Neural progenitor cell (in vitro differentiated cells): ENCODE measurements at places on chromosomes 16 and 17. TPM values are rescaled to one million over a fixed set of nuclear protein-coding genes. Genes with fewer than 3 reads are reported as not detected.

- no peaks in the 10 kb centered on the region for H3K4me1 ChIP-seq
- H3K27ac ChIP-seq: no peak overlapping the region
- no peak for DNase-seq
- H3K27me3 ChIP-seq: no peaks in the 10 kb centered on the region
Observed at GRCh38 chr16:87330646-87331045, 13.5 kb upstream of the C16orf95 start.

DNA sequence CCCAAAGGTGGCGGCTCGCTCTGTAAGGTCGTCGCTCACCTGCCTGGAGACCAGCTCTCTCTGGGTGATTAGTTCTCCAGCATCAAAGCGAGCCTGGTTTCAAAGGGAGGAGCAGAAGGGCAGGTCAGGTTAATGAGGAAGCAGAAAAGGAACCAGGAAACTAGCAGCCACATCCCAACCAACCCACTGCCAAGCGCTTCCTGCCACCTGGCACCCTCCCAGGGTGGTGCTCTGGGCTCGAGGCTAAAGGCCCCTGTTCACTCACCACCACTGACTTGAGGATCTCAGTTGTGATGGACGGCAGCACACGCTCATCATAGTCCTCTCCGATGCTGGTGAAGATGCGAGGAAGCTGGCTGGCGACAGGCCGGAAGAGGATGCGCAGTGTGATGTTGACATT lies 5.6 kb downstream of the PHB1 start:
- no peak overlapping the region for H3K4me3 ChIP-seq
- H3K27me3 ChIP-seq: no peaks in the 10 kb centered on the region
- peaks cover 12% of the 10 kb centered on the region for H3K36me3 ChIP-seq
- H3K4me1 ChIP-seq: peaks cover 4% of the 10 kb centered on the region

GRCh38 chr17:17495536-17496188 lies 533 bp downstream of the RASD1 start:
- DNase-seq: peak; percentile 63
- H3K4me3 ChIP-seq: peak overlapping the region; percentile 67
- H3K27me3 ChIP-seq: peaks cover 31% of the 10 kb centered on the region
- H3K27ac ChIP-seq: no peak overlapping the region
- no peaks in the 10 kb centered on the region for H3K36me3 ChIP-seq

DNA sequence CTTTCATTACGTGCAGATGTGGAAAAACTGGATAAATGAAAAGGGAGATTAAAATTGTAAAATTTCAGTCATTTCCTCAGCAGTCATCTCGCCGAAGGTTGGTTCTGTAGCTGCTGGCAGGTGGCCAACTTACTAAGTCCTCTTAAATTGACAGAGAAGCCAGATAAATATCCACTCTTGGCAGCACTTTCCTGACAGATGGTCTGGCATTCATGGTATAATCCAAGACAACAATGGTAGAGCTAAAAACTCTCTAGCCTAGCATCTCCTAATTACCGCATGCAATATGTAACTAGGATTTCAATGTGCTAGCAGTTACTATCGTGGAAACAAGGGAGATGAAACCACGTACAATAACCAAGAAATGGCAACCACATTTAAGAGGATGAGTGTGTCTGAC lies 306.3 kb downstream of the CNTNAP4 start:
- no peak overlapping the region for H3K27ac ChIP-seq
- H3K4me1 ChIP-seq: peaks cover 7% of the 10 kb centered on the region

GRCh38 chr16:11229906-11230305 lies 26.1 kb downstream of the SOCS1 start:
- no peaks in the 10 kb centered on the region for H3K27me3 ChIP-seq
- no peak overlapping the region for H3K4me3 ChIP-seq
- H3K36me3 ChIP-seq: no peaks in the 10 kb centered on the region
- no peak overlapping the region for H3K27ac ChIP-seq
- no peak for DNase-seq

DNA sequence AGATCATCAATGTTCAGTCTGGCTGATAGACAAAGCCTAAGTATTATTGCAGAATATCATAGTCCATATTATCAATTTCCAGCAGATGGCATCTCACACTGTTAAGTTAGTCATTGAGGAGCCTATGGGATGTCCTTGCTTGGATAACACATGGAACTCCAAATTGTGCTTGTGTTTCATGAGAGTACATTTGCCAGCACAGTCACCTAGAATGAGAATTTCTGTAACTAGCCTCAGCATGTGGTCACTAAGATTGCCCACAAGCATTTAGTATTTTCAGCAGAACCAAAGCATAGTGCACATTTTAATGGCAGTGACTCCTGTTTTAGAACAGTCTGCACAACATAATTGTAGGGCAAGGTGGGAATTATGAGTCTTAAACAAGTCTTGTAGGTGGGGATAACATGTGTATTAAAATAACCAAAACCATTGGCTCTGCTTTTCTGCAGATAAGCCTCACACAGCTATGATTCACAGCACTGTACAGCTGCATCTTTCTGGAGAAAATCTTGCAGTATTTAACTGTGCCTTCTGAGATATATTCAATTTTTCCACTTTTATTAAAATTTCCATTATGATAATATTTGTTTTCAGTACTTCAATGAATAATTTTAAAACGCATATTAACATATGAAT lies 882.8 kb upstream of the SOX9 start:
- no peak overlapping the region for H3K4me3 ChIP-seq
- no peaks in the 10 kb centered on the region for H3K4me1 ChIP-seq
- no peak for DNase-seq
- no peaks in the 10 kb centered on the region for H3K36me3 ChIP-seq

DNA sequence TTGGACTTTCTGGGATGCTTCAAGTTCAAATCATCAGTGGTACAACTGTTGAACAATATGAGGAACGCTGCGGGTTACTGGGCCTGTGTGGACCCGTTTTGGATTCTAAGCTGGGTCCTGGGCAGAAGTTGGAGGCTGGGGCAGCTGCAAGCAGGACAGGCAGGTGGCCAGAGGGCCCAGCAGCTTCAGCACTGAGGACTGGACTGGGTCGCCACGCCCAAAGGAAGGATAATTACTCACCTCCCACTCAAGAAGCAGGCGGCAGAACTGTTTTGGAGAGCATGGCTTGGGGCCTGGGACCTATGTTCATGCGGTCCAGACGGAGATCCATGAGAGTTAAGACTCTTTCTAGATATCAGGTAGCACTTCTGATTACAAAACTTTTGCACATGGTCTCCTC lies 1.5 kb upstream of the ZNHIT3 start:
- H3K27me3 ChIP-seq: peaks cover 47% of the 10 kb centered on the region
- DNase-seq: no peak
- no peaks in the 10 kb centered on the region for H3K36me3 ChIP-seq
- H3K4me3 ChIP-seq: no peak overlapping the region
- peaks cover 2% of the 10 kb centered on the region for H3K4me1 ChIP-seq

GRCh38 chr17:60089096-60089806 lies 10.5 kb upstream of the HEATR6 start:
- no peak overlapping the region for H3K4me3 ChIP-seq
- H3K4me1 ChIP-seq: peaks cover 3% of the 10 kb centered on the region
- no peak for DNase-seq
- H3K36me3 ChIP-seq: no peaks in the 10 kb centered on the region

GRCh38 chr17:75829747-75830146 lies 14.5 kb downstream of the UNC13D start:
- H3K4me3 ChIP-seq: no peak overlapping the region
- H3K27ac ChIP-seq: no peak overlapping the region
- H3K4me1 ChIP-seq: peaks cover 27% of the 10 kb centered on the region
- H3K27me3 ChIP-seq: no peaks in the 10 kb centered on the region

DNA sequence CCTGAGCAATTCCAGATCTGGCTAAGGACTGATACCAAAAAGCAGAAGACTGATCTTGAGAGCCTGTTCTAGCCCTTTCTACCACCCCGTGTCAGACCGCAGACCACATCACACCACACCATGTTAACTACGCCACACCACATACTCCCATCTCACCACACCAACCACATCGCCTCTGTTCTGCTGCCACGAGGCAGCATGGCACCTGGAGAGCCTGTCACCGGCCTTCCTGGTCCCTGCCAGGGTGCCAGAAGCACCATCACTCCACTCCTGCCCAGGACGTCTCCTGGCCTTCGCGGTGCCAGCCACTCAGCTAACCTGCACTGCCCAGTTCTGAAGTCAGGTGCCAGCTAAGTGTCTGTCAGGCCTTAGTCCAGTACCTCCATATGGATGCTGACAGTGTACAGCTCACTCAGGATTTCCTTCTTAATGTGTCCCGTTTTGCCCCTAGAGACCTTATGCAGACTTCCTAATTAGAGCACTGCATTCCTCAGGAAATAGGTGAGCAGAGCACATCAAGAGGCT lies 37.2 kb upstream of the BCAR1 start:
- H3K4me1 ChIP-seq: peaks cover 9% of the 10 kb centered on the region
- H3K36me3 ChIP-seq: no peaks in the 10 kb centered on the region
- no peak for DNase-seq
- no peak overlapping the region for H3K27ac ChIP-seq
- no peak overlapping the region for H3K4me3 ChIP-seq
- no peaks in the 10 kb centered on the region for H3K27me3 ChIP-seq

- no peak for DNase-seq
- no peaks in the 10 kb centered on the region for H3K36me3 ChIP-seq
- no peaks in the 10 kb centered on the region for H3K4me1 ChIP-seq
- no peaks in the 10 kb centered on the region for H3K27me3 ChIP-seq
- no peak overlapping the region for H3K27ac ChIP-seq
Observed at GRCh38 chr16:30152517-30152916, 29.5 kb upstream of the MAPK3 start.

DNA sequence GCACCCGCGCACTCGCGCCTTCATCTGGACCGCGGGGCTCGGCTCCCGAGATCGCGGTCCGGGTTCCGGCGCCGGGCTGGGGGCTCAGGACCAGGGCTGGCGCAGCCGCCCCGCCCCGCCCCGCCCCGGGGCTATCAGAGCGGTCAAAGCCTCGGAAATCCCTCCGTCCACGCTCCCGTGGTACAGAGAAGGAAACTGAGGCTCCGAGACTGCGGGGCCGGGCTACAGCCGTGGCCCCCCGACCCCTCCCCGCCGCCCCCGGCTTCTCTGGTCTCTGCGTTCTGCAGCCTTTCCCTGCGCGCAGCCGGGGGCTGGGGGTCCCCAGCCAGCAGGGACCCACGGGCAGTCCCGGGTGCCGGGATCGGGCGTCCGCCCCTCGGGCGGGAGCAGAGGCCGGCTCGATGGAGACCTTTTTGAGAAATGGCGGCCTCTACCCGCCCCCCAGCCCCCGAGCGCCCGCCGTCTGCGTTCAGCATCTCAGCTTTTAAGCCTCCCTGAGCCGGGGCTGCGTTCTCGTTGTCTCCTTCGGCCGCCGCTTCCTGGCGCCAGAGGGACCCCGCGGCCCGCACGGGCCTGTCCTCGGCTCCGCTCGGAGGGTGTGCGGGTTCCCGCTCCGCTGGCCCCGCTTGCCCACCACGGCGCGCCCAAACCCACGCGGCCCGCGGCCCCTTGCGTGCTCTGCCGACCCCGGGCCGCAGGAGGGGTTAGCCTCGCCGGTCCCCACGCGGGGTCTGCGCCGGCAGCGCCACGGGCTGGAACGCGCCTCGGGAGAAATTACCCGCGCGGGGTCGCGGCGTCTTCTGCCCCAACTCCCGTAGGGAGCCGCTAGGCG lies 1.5 kb upstream of the NPTX1 start:
- DNase-seq: peak; percentile 91
- H3K4me3 ChIP-seq: peak overlapping the region; percentile 54
- peaks cover 30% of the 10 kb centered on the region for H3K4me1 ChIP-seq
- peaks cover 100% of the 10 kb centered on the region for H3K27me3 ChIP-seq
- H3K27ac ChIP-seq: no peak overlapping the region

DNA sequence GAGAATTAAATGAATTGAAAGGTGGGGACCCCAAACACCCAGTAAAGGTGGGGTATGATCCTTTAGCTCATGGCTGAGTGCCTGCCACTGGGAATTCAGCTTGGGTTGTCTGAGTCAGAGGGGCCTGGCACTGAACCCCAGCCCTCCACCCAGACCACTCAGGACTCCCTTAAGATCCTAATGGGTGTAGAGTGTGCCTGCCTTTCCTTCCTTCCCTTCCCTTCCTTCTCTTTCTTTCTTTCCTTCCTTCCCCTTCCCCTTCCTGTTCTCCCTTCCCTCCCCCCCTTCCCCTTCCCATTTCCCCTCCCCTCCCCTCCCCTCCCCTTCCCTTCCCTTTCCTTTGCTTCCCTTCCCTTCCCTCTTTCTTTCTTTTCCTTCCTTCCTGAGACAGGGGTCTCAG lies 29.9 kb upstream of the GNA13 start:
- H3K27ac ChIP-seq: no peak overlapping the region
- no peaks in the 10 kb centered on the region for H3K27me3 ChIP-seq
- no peak overlapping the region for H3K4me3 ChIP-seq
- H3K4me1 ChIP-seq: no peaks in the 10 kb centered on the region

DNA sequence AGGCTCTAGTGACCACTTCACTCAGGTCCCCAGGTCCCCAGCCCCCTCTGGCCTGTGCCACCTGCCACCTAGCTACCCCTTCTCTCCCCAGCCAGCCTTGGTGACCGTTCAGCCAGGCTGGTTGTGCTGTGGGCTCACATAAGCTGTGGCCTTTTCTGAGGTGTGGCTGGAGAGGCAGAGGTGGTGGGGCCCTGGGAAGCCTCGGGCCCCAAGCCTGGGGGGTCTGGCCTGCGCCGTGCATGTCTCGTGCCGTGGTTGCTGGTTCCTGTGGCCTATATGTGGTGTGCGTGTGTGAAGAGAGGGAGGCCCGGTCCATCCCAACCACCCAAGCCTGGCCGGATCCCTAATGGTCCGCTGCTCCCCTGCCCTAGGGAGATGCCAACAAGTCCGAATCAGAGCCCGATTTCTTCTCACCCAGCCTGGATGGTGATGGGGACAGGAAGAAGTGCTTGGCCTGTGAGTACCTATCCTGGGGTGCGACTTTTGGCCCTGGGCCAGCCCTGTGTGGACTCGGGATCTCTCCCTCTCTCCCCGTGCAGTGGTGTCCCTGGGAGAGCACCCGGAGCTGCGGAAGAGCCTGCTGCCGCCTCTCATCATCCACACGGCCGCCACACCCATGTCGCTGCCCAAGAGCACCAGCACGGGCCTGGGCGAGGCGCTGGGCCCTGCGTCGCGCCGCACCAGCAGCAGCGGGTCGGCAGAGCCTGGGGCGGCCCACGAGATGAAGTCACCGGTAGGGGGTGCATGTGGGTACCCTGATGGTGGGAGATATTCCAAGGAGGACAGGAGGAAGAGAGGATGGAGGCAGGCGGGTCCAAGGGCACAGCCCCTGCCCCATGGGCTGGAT lies 35.9 kb downstream of the CACNA1G start:
- no peak overlapping the region for H3K27ac ChIP-seq
- peak; percentile 71 for DNase-seq

The SMIM5 gene
- not detected in 2 replicates for total RNA-seq

The KRTAP2-3 gene
- total RNA-seq: not detected in 2 replicates

The KRTAP4-9 gene
- not detected in 2 replicates for total RNA-seq

The NPB gene
- total RNA-seq: 2.8 TPM in 1 of 2 replicates, not detected in the other

The BCO1 gene
- total RNA-seq: 3.5 and 4.2 TPM in 2 replicates

The KRT15 gene
- total RNA-seq: 0.15 TPM in 1 of 2 replicates, not detected in the other

The RIPOR1 gene
- 8.7 and 13.5 TPM in 2 replicates for total RNA-seq

The ABCC12 gene
- 0.06 and 0.12 TPM in 2 replicates for total RNA-seq
